ENCODE measurements at places on chromosomes 12 and 14.
A peak's percentile ranks its signal among the peaks of the same experiment; 100 is the strongest.

GRCh38 chr12:103680591-103681141 is 93.6 kb downstream of the STAB2 start:
- DNase-seq, result no peak

DNA sequence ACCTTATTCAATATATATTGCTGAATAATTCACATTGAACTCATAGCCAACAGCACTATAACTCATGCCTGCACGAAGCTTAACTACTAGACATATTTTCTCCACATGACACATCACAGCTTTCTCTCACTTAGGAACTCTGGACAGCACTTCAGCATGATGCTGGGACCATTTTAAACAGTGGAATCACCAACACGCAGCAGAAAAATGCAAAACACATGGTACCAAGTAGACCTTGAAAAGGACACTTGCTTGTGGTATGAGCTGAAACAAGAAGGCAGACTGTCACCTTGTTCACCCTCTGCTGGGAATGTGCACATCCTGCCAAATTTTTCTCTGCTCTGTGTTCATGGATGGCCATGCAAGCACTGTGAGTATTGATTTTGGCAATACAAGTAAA is 34.8 kb upstream of the CD9 start:
- no peak for DNase-seq

GRCh38 chr14:33435911-33436689 is 497.4 kb downstream of the NPAS3 start:
- DNase-seq, result no peak

GRCh38 chr12:132151766-132152410 is 7.6 kb downstream of the NOC4L start:
- DNase-seq, result no peak

GRCh38 chr14:67736771-67737170 is 35.1 kb downstream of the RDH12 start:
- DNase-seq, result no peak

DNA sequence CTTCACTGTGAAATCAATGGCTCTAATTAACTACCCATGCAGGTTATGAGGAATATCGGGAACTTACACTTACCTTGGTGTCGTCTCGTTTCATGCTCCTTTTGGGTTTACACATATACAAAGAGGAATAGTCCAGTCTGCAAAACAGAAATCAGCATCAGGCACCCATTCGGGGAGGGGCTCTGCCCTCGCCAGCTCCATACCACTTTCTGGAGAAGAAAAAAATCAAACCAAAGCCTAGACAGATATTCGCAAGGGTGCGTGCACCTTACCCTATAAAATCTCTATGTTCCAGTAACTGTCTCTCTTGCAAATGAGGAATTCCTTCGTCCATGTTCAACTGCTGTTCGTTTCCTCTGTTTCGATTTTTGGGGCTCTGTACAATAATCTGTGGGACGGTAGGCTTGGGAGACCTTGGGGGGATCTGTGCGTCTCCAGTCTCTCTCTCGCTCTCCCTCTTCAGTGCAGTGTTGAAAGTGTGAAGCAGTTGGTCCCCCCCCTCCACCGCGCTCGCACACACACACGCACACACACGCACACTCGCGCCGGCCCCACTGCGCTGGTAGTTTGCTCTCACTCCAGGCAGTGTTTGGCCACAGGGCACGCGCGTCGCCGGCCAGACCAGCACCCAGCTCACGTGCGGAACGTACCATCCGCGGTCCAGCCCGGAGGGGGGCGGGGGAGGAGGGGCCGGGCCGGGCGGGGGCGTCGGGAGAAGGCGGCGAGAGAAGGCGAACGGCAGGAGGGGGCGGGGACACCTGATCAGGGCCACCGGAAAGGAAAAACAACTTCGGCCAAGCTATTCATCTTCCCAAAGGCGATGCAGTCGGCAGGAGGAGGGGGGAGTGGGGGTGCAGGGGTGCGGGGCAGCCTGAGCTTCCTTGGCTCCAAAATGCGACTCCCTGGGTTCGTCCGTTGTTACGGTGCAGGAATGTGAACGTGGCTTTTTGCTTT is at the start of gene BHLHE41:
BHLHE41 (minus strand) TSS at position 592 of the 954 bp plus-strand sequence; CDS start at position 334, 258 bp downstream.
- DNase-seq, result peak; percentile 23

- DNase-seq, result no peak
These were observed 126.1 kb downstream of the EPS8 start for GRCh38 chr12:15662983-15663659.

DNA sequence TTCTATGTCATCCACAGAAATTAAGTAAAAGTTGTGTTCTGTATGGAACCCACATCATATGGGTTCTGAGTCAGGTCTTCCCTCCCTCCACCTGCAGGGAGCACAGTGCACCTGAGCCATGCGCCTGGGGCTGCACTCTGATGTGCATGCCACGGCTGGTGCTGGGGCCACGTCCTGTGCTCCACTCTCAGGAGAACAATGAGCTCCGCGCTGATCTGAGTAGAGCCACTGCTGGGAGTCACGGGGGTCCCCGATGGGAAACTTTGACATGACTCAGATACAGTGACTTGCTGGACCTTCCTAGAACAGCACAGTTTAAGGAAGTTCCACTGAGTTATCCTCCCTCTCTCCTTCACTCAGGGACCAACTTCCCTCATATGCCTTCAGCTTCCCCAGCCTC is 683.4 kb downstream of the TMEM121 start:
- no peak for DNase-seq

DNA sequence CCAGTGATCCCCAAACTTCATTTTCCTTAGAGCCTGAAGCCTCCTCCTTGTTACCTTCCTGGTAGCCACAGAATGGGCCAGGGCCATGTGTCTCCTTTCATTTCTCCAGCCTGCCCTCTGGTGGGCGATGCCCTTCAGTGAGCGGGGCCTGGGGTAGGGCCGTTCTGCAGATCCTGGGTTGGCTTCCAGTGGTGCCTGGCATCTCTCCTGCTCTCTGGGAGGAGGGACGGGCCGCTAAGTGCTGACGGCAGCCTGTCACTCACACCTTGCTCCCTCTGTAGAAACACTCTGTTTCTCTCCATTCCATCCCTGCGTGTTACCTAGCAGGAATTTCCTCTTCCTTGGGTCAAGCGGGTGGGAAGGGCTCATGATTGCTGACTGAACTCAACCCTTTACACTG is 232.1 kb downstream of the CACNA1C start:
- DNase-seq, result peak; percentile 25

- DNase-seq, result peak; percentile 11
These were observed 19.2 kb downstream of the IL26 start for GRCh38 chr12:68206446-68206845.

DNA sequence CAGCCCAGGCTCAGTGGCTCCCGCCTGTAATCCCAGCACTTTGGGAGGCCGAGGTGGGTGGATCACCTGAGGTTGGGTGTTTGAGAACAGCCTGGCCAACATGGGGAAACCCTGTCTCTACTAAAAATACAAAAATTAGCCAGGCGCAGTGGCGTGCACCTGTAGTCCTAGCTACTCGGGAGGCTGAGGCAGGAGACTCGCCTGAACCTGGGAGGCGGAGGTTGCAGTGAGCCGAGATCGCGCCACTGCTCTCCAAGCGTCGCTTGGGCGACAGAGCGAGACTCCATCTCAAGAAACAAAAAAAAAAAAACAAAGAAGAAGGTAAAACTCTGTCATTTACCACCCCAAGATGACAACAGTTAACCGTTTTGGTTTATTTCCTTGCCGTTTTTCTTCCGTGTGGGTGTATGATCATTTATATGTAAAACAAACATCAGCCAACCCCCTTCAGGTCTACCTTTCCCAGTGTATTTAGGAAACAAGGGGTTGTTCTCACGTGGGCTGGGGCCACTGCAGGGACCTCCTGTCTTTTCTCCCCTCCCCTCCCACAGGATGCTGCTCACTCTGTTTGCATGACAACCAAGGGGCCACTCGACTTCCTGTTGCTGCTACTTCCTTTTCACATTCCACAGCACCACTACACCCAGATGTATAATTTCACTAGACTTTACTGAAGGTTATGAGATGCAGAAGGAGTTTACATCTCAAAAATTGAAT is 13.6 kb downstream of the TTC9 start:
- DNase-seq, result no peak

DNA sequence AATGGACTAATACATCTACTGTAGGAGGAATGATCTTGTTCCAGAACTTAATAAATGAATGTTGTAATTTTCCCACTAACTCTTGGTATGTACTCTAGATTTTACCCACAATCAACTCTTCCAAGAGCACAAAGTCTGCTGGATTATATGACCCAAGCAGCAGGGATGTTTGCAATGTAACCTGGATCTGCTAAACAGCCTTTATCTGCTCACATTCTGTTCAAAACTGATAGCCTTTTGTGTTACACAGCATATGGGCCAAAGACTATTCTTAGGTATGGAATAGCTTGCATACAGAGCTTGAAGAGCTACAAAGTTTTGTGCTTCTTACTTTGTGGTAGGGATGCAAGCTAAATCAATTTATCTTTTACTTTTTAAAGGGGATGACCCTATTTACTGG is 213.7 kb upstream of the DCN start:
- DNase-seq, result no peak

- peak; percentile 14 for DNase-seq
These were observed 52.1 kb downstream of the LRCOL1 start for GRCh38 chr12:132558042-132558856.

GRCh38 chr12:50505675-50506530 is 1.1 kb downstream of the DIP2B start:
- peak; percentile 53 for DNase-seq

- DNase-seq, result no peak
These were observed 12.1 kb upstream of the BBS10 start for GRCh38 chr12:76360316-76360715.

GRCh38 chr14:59845245-59845644 is 25.3 kb downstream of the RTN1 start:
- DNase-seq, result no peak

- DNase-seq, result no peak
These were observed 187.6 kb upstream of the C14orf180 start for GRCh38 chr14:104392001-104392395.

- no peak for DNase-seq
These were observed 457.0 kb downstream of the PCNX1 start for GRCh38 chr14:71363946-71364925.

DNA sequence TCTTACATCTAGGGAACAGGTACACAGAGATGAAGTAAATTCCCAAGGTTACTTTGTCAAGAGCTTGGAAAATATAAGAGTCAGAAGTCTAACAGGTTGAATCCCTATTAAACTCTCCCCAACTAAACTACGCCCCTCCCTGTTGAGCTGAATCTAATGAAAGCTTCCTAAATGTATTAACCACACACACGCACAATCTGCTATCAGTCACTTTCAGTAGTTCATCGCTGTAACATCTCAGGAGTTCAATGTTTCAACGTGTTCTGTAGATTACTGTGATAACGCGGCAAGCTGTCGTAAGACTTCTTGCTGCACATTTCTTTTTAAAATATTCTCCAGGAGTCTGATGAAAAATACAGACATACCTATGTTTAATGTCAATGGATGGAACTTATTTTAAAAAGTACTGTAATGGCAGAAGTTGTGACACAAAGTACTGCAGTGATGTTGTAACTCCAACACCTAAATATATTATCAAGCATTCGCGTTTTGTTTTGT is 612 bp upstream of the SLC25A3 start:
- peak; percentile 23 for DNase-seq

DNA sequence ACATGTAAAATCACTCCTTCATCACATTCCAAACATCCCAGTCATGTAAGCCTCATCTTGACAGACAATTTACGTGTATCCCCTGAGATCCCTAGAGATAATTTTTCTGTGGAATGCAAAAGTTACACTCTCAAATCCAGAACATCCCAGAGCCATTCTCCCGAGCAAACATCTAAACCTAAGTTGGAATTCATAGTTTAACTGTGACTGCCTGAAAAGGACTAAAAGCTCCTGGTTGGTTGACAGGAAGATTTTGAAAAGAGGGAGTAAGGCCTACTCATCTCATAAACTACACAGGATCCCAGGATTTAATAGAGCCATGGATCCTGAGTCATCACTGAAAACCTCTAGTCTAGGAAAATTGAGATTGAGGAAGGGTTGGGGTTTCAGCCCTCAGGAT is 123.6 kb downstream of the SCN8A start:
- DNase-seq, result no peak

GRCh38 chr14:94601884-94602391 is 10.3 kb upstream of the SERPINA3 start:
- no peak for DNase-seq

DNA sequence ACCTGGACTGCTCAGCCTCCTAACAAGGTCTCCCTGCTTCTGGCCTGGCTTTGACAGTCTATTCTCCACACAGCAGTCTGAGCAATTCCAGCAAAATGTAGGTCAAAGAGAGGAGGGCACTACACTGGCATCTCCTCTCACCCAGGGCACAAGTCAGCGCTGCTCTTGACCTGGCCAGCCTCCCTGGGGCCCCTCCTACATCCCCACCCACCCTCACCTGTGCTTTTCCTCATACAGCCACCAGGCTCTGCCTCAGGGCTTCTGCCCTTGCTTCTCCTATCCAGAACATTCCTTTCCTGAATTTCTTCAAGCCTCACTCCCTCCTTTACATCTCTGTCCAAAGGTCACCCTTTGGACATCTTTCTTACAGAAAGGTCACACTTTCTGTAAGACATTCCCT is 33.7 kb downstream of the GALNT4 start:
- DNase-seq, result no peak

GRCh38 chr14:76669770-76670169 is 91.5 kb upstream of the VASH1 start:
- no peak for DNase-seq

DNA sequence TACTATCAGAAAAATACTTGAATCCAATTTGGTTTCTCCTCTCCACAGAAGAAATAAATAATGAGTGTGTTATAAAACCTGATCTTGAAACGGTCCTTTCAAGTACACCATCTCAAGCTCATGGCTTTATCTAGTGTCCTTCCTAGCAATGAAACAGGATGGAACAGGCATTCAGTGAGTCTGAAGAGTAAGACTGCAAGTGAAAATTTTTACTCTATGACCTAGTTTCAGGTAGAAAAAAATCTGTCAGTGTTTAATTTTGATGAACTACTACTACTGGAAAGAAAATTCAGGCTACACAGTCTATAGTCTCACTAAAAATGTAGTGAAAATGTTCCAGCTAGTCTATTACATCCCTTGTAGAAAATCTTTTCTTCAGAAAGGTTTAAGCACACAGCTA is 7.7 kb downstream of the CBX5 start:
- DNase-seq, result no peak

GRCh38 chr14:85529803-85530574 is at the start of gene FLRT2:
FLRT2 (plus strand) TSS chr14:85530144; CDS start chr14:85621515, 91,371 bp downstream.
- no peak for DNase-seq

- no peak for DNase-seq
These were observed 287.3 kb downstream of the BCL11B start for GRCh38 chr14:98984719-98985041.

GRCh38 chr14:89443042-89443629 is 26.1 kb upstream of the FOXN3 start:
- no peak for DNase-seq

DNA sequence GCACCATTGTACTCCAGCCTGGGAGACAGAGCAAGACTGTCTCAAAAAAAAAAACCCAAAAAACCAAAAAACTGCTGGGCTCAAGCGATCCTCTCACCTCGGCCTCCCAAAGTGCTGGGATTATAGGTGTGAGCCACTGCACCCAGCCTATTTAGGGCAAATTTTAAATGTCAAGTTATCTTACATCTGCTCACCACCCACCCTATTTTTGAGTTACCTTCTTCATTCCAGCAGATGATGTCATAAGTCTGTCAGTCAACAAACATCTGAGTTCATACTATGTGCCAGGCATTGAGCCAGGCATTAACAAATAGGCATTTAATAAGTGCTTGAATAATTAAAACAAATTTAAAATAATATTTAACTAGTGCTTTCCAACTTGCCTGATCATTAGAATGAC is 21.5 kb downstream of the BATF start:
- DNase-seq, result no peak

Data from NCI-H146 (cell line).